CD4-positive, alpha-beta T cell treated with Interleukin-10 for 1 hour (primary cell): ENCODE measurements at places on chromosomes 4 and X.

- DNase-seq, result no peak
Measured at GRCh38 chr4:151251603-151252304, 25.2 kb upstream of the PRSS48 start.

DNA sequence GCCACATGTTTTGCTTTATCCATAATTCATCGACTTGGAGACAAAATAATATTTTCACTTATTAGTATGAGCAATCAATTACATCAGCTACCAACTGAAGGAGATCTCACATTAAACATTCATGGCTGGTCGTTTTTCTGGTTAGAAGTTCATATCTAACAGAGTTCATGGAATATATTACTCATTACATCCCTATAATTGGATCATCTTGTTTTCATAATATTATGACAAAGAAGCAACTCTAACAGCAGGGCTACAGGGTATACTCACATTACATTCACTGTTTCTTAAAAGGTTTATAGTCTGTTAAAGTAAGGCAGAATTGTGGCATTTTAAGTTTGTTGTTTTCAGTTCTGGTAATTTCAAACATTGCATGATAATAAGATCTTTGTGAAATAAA is 33.0 kb downstream of the GSTCD start:
- DNase-seq, result no peak

DNA sequence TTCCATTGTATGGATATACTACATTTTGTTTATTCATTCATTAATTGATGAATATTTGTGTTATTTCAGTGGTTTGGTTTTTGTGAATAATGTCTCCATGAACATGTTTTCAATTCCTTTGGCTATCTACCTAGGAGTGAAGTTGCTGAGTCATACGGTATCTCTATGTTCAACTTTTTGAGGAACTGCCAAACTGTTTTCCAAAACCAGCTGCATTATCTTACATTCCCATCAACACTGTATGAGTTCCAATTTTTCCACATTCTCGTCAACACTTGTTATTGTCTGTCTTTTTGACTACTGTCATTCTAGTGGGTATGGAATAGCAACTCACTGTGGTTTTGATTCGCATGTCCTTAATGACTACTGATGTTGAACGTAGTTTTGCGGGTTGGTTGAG is 388.6 kb upstream of the MAGEB2 start:
- DNase-seq, result no peak

DNA sequence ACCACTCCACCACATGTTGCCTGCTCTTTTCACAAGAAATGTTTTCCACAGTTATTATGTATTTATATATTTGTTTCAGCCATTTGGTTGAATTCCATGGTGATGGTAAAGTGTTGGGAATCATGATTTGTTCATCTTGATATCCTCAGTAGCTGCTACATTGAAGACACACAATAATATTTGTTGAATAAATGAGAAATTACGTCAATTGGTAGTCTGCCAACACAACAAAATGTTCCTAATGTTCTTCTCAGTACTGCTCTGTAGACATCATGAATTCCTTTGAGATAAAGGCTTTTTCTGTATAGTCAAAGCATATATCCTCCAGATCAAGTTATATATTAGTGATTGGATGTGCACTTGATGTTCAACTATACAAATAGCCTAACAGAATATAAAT is 29.5 kb downstream of the CXXC4 start:
- no peak for DNase-seq

- DNase-seq, result no peak
Measured at GRCh38 chr4:3304831-3305609, 12.2 kb downstream of the RGS12 start.

DNA sequence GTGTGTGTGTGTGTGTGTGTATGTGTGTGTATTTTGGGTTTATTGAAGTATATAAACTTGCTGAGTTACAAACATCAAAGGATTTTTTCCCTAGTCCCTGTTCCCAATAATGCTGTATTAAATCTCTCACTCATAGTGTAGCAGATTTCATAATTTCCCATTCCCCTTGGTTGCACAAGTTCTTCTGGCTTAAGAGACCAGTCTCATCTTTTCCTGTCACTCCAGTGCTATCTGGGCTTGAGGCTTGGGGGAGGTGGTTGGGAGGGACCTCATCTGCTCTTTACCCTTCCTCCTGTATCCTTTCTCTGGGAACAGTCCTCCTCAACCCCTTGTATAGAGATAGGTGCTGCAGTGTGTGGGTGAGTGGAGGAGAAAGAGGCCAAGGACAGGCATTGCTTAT is 285.4 kb upstream of the BOD1L1 start:
- DNase-seq, result no peak

GRCh38 chr4:17366496-17366895 is 145.4 kb downstream of the QDPR start:
- DNase-seq, result no peak

DNA sequence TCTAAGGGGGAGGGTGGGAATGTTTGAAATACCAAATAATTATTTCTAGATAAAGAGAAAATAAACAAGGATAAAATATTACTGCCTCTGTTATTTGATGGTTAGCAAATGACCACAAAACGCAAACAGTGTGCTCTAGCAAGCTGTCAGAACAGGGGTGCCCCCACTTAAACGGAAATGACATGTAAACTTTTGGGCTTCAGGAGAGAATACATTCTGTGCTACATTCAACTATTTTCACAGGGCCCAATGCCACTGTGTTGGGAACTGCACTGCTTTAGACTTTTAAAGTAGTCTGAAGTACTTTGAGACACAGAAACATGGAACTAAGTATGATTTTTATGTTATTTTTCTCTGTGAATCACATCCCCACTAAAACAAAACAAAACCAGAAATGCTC is 14.1 kb downstream of the CD40LG start:
- DNase-seq, result peak; percentile 60

DNA sequence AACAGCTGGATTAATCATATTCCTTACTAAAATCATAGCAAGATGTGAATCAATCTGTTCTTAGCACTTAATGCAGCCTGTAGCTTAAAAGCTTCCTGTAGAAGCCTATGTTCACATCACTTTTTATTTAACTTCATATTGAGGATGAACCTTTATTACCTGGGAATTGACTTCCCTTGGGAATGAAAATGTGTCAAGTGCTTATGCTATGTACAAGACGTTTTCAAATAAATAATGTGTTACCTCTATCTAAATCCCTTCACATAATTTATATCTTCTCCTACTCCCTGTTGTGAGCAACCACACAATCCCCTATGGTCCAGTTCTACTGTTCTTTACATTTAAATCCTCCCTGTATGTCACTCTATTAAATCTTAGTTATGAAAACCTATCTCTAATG is 633.1 kb downstream of the FSTL5 start:
- no peak for DNase-seq

- no peak for DNase-seq
Measured at GRCh38 chr4:184958127-184958922, 60.0 kb upstream of the HELT start.

- peak; percentile 8 for DNase-seq
Measured at GRCh38 chrX:21725496-21725895, 32.4 kb downstream of the SMPX start.

- DNase-seq, result no peak
Measured at GRCh38 chr4:76275486-76276124, 24.1 kb downstream of the FAM47E start.

- DNase-seq, result no peak
Measured at GRCh38 chr4:112735474-112735951, 98.6 kb downstream of the LARP7 start.

- DNase-seq, result no peak
Measured at GRCh38 chr4:137952116-137952515, 290.0 kb downstream of the SLC7A11 start.

- DNase-seq, result no peak
Measured at GRCh38 chr4:46946919-46947536, 38.0 kb upstream of the COX7B2 start.

- DNase-seq, result no peak
Measured at GRCh38 chr4:24768604-24769003, 26.8 kb upstream of the SOD3 start.

DNA sequence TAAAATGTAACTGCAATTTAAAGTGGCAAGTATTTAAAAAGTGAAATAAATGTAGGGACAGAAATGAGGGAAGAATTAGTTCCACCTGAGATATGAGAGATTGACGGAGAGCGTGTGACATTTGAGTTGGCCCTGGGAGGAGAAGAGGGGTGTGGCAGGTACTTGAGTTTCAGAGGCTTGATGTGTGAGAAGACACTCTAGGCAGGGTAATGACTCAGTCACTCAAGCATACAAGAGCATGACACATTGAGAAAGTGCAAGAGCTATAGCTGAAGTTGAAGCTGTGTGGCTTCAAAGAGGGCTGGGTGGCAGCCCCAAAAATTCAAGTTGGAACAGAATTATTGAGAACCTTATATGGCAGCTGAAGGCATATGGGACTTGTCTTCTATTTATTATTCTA is 420.5 kb downstream of the SLITRK2 start:
- no peak for DNase-seq

- DNase-seq, result no peak
Measured at GRCh38 chr4:144655491-144655890, 9.5 kb downstream of the HHIP start.

GRCh38 chrX:49286581-49286980 is 16.9 kb upstream of the GAGE10 start:
- no peak for DNase-seq

- DNase-seq, result no peak
Measured at GRCh38 chr4:107349732-107350131, 313.6 kb upstream of the DKK2 start.

- DNase-seq, result no peak
Measured at GRCh38 chrX:66164470-66164869, 423 bp downstream of the HEPH start.

- DNase-seq, result no peak
Measured at GRCh38 chr4:108092288-108092687, 76.4 kb downstream of the LEF1 start.

GRCh38 chrX:87338510-87338909 is 179.1 kb upstream of the KLHL4 start:
- DNase-seq, result no peak

- DNase-seq, result peak; percentile 12
Measured at GRCh38 chr4:104064646-104065577, 345.1 kb upstream of the TACR3 start.

GRCh38 chr4:185004562-185005218 is 13.6 kb upstream of the HELT start:
- DNase-seq, result no peak

- no peak for DNase-seq
Measured at GRCh38 chr4:176645246-176645960, 147.3 kb downstream of the VEGFC start.

DNA sequence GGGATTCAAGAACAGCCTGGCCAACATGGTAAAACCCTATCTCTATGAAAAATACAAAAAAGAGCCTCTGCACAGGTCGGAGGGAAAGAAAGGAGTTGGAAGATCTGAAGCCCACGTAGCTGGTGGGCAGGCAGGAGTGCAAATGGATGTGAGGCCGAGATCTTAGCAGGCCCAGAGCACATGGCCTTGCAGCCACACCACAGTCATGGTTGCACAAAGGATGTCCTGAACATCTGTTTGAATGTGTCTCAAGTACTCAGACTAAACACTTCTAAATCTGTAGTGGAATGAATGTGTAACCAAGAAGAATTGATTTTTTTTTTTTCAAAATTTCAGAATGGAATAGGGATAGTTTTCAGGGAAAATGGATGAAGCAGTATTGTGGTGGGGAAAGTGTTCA is 10.8 kb downstream of the CA5B start:
- no peak for DNase-seq

DNA sequence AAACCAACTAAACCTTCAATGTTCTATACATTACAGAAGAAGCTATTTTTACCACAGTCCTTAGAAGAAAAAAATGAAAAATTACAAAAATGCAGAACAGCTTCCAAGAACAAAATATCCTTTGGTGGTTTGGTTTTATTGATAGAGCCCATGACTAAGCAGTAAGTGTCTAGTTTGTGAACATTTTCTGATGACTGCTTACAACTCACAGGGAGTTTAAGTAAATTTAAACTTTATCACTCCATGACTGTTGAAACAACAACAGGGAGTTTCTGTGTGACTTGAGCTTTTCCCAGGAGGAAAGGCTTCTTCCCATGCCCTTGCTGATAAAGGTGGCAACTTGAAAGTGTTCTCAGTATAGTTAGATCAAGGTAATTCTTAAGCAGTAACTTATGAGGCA is 2.9 kb downstream of the PF4 start:
- no peak for DNase-seq

- DNase-seq, result peak; percentile 30
Measured at GRCh38 chrX:120269373-120270035, 18.9 kb downstream of the ZBTB33 start.

DNA sequence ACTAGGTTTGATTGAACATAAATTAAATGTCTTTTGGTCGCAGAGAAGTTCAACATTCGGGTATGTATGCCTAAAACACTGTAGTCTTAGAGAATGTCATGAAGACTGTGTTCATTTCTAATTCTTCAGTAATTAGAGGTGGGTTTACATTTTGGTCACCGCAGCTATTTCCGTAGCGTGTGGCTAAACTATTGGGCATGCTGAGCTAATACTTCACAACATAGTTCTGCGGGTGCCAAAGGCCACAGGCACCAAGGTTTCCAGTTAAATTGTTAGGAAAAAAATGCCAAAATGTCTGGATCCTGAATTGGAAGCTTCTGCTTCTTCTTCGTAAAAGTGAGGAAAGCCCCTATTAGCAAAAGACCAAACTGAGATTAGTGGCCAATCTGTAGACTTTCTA is 25.1 kb downstream of the SMIM31 start:
- no peak for DNase-seq

- DNase-seq, result no peak
Measured at GRCh38 chr4:102869569-102870197, 891 bp downstream of the CISD2 start.

- no peak for DNase-seq
Measured at GRCh38 chr4:129578336-129578735, 482.4 kb downstream of the C4orf33 start.

GRCh38 chrX:38768079-38768478 is 33.2 kb upstream of the MID1IP1 start:
- DNase-seq, result peak; percentile 38

- DNase-seq, result no peak
Measured at GRCh38 chr4:186725469-186726425, 2.1 kb upstream of the FAT1 start.

GRCh38 chrX:27336466-27337091 is 126.6 kb downstream of the PPP4R3C start:
- DNase-seq, result peak; percentile 0

DNA sequence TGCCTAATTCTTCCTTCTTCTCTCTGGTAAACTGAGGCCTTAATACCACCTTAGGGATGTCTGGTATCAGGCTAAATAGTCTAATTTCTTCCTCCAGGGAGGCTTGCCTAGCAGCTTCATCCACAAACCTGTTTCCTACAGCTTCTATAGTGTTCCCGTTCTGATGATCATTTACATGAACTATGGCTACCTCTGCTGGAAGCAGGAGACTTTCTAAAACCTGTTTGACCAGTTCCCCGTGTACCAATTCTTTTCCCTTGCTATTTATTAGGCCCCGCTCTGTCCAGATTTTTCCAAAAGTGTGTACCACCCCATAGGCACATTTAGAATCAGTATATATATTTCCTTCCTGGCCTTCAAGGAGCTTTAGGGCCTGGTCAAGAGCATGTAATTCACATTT is 5.8 kb upstream of the USP38 start:
- DNase-seq, result no peak

DNA sequence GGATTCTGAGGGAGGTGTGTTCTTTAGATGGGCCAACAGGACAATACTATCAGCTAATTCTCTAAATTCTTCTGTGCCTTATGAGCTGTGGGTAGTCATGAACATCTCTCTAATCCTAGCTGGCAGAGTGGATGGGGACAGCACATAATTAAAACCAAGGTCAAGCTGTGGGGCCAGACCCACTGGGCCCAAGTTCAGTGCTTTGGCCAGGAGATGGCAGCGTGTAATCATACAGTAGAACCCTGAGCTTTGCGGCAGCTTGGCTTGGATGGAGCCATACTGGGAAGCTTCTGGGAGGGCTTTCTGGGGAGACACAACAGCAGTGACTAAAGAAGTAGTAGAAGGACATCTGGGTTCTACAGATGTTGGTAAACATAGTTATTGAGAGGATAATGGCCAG is 140.3 kb upstream of the CXCL13 start:
- DNase-seq, result no peak
